NT2/D1 (cell line): ENCODE measurements at places on chromosomes 3 and 15.
A peak's percentile ranks its signal among the peaks of the same experiment; 100 is the strongest.

DNA sequence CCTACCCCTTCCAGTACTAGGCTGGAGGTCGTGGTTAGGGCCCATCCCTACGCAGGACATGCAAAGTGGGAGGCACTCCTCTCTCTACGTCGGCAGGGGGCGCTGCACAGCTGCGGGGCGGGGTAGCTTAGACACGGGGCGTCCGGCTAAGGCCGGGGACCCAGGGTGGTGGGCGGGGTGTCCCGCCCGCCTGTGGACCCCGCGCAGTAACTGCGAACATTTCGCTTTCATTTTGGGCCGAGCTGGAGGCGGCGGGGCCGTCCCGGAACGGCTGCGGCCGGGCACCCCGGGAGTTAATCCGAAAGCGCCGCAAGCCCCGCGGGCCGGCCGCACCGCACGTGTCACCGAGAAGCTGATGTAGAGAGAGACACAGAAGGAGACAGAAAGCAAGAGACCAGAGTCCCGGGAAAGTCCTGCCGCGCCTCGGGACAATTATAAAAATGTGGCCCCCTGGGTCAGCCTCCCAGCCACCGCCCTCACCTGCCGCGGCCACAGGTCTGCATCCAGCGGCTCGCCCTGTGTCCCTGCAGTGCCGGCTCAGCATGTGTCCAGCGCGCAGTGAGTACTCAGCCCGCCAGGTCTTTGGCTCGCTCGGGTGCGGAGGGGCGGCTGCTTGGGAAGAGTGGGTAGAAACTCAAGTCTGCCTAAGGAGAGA is at the start of gene IL12A:
Gene IL12A, plus strand, starts transcription at position 219 of the 655 bp plus-strand sequence.
- peak; percentile 61 for DNase-seq

DNA sequence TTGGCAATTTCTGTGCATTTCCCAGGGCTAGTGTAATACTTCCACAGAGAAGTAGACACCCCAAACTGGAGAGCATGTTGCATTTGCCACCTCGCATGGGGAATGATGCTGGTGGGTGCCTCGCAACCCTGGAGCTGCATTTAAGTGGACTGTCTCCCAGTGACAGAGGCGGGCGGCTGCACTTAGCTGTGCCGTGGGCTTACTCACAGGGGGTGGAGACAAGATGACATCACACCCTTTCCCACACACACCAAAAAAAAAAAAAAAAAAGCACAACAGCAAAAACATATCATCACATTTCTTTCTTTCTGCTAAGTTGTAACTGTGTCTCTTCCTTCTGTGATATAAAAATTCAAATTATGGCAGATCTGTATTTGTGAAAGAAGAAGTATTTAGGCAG is at the start of gene ABI3BP:
Gene ABI3BP, minus strand, starts transcription at position 113 of the 400 bp plus-strand sequence. Its CDS starts 37 bp downstream, at position 76.
- DNase-seq, result no peak

- no peak for DNase-seq
Observed at GRCh38 chr15:68666120-68666811, 87.5 kb downstream of the CORO2B start.

DNA sequence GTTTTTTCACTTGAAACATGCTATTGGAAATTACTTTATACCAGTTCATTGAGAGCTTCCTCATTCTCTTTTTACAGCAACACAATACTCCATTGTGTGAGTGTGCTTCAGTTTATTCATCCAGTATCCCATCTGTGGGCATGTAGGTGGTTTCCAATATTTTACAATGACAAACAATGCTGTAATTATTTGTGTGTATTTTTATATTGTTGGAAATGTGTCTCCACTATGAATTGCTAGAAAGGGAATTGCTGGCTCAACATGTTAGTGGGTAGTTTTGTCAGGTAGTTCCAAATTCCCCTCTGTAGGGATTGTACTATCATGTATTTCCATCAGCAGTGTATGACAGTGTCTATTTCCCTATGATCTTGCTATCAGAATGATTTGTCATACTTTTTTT is 65.8 kb upstream of the MAGI1 start:
- no peak for DNase-seq

DNA sequence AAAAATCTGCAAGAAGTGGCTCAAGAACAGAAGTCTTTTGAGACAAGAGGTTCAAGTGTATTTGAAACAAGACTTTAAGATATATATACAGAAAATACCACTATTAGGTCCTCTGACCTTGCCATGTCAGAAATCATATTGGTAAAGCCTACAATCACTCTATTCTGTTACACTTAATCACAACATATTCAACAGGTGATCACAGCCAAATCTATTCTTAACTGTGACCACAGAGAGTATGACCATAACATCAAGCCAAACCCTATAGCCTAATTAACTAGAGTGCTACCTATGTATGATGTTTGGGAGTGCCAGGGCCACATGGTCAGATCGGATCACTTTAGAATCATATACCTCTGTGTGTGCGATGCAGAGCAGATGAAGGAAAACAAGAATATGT is 2.2 kb downstream of the DNAJC19 start:
- DNase-seq, result no peak

GRCh38 chr15:34056911-34057310 is 17.9 kb upstream of the AVEN start:
- no peak for DNase-seq

GRCh38 chr3:25588441-25589103 is 76.1 kb downstream of the TOP2B start:
- no peak for DNase-seq

GRCh38 chr15:43103907-43104306 is 1.9 kb downstream of the UBR1 start:
- no peak for DNase-seq

GRCh38 chr3:104941785-104942184 is 424.9 kb upstream of the ALCAM start:
- no peak for DNase-seq

DNA sequence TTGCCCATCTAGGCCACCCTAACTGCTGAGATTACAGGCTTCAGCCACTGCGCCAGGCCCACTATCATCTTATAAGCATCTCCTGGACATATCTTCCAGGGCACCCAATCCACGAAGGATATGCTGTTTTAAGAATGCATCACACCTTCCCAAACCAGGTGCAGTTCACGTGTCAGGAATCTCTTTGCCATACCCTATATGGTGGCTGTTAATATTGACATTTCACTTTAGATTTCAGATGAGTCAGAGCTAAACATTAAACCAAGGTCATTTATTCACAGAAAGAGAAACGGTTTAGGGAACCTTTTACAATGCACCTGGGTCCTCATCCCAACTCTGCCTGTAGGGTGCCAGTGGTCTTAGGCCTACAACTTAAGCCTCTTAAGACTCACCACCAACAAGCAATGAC is 85.7 kb downstream of the TBL1XR1 start:
- DNase-seq, result no peak

DNA sequence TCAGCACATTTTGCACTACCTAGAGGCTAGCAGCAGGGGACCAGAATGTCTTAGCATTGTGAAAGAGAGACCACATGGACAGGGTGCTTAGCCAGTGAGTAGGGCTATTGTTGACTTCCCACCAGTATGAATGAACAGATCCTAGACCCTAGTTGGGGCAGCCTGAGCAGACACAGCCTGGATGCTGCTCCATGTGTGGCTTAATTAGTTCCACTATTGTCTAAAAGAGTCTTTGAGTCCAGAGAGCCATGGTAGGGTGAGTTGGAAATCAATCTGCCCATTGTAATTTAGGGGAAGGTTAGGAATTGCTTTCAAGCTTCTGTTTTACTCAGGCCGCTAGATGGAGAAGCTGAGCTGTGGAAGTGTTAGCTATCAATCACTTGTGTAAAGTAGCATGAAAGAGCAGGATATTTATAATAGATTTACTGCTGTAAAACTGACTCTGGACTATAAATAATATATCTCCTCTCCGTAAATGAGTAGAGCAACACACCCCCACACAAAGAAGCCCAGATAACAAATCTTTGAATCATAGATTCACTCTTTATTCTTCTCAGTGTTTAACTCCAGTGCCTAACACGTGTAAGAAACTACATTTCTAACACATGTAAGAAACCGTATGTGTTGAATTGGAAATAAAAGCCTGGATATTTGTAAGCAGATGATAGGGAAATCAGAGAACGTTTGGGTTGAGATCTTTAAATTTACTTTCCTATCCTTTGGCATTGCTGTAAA is 4.1 kb upstream of the GCSAM start:
- peak; percentile 84 for DNase-seq

DNA sequence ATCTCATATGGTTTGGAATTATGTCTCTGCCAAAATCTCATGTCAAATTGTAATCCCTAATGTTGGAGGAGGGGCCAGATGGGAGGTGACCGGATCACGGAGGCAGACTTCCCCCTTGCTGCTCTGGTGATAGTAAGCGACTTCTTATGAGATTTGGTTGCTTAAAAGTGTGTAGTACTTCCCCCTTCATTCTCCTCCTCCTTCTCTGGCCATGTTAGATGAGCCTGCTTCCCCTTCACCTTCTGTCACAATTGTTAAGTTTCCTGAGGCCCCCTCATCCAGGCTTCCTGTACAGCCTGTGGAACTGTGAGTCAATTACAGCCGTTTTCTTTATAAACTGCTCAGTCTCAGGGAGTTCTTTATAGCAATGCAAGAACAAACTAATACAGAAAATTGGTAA is 51.1 kb downstream of the NEDD4 start:
- DNase-seq, result no peak

DNA sequence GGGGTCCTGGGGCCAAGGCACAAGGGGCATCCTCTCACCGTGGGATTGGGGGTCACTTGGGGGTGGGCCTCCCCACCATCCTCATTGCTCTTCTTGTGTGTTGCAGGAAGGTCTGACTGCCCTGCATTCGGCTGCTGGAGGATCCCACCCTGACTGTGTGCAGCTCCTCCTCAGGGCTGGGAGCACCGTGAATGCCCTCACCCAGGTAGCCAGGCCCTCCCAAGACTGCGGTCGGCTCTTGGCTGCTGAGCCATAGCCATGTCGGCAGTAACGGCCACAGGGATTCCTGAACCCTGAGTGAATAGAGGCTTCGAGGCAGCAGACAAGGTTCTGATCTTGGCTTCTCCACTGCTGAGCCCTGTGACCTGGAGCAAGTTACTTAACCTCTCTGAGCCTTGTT is 19.7 kb downstream of the ANKDD1A start:
- DNase-seq, result no peak

GRCh38 chr15:39783244-39783820 is 691 bp upstream of the FSIP1 start:
- no peak for DNase-seq

DNA sequence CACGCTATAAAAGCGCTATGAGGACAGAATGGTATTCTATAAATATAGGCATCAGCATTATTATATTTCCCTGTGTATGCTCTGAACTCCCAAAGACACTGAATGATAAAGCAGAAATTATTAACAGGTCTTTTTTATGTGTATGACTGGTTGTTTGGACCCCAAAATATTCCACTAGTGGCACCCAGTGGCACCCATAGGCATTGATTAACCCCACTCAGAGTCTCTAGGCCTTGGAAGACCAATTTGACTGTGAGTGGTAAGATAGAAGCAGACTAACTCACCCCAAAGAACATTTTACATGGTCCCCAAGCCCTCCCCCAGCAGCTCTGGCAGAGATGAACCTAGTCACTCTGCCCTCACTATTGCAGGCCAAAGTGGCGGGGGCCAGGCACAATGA is 45.4 kb upstream of the UBE2E1 start:
- DNase-seq, result no peak

- no peak for DNase-seq
Observed at GRCh38 chr3:30660136-30660535, 53.7 kb downstream of the TGFBR2 start.

GRCh38 chr3:194931347-194931746 is 245.7 kb downstream of the FAM43A start:
- DNase-seq, result no peak

DNA sequence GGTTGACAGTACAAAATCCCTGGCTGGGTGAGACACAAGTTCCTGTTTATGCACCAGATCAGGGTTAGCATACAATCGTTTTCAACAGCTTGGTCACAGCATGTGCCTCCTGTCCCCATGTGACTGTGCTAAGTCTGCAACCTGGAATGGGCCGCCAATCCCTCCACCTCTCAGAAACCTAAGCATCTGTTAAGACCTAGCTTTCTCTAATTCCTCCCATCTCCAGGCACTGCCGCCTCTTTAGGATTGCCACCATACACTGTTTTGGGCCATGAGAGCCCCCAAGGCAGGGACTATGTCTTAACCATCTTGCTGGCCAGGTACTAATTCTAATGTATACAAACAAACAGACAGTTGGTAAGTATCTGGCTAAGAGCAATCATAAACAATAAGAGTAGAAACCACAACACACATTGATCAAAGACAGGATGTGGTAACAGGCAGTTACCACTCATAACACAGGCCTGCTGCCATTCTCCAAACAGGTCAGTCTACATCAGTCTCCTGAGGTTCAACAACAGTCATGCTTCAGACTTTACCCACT is 25.6 kb downstream of the SEC22C start:
- no peak for DNase-seq

DNA sequence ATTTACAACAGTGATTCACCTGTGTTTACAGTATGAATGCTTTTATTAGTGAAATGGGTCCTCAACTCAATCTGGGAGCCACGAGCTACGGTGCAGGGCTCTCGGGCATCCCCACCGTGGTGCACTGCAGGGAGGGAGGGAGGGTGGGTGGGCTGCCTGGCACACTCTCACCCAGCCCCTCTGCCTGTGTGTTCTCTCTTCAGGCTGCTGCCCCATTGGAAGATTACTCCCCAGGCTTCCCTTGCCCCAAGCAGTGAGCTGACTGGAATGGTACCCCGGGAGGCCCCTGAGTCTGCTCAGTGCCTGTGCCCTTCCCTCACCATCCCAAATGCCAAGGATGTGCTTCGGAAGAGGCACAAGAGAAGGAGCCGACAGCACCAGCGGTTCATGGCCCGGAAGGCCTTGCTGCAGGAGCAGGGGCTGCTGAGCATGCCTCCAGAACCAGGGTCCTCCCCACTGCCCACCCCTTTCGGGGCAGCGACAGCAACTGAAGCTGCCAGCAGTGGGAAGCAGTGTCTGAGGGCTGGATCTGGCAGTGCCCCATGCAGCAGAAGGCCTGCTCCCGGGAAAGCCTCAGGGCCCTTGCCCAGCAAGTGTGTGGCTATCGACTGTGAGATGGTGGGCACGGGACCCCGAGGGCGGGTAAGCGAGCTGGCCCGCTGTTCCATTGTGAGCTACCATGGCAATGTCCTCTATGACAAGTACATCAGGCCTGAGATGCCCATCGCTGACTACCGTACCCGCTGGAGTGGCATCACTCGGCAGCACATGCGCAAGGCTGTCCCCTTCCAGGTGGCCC is 5.0 kb downstream of the AEN start:
- DNase-seq, result no peak
